Stimulated activated CD8-positive, alpha-beta memory T cell treated with anti-CD3 and anti-CD28 coated beads, Interleukin-7, amount 100 ng/mL, for 1 hour (primary cell): ENCODE measurements at places on chromosomes 2 and 18.

GRCh38 chr2:167761465-167762136 is 485.8 kb downstream of the STK39 start:
- no peak for DNase-seq

GRCh38 chr18:32730068-32730467 is 42.8 kb downstream of the KLHL14 start:
- DNase-seq: no peak

DNA sequence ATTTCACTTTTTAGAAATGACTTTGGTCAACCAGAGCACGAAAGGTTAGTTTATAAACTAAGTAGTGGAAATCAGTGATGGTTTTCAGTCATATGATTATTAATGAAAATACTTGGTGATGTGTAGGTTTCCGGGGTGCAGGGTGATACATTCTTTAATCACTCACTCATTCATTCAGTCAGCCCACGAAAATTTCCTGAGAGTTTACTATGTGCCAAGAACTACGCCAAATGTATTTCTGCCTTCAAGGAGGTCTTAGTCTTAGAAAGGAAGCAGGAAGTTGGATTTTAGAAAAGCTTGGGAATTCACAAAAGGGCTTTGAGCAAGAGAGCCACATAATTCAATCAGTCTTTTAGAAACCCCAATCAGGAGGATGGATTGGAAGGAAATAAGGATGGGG is 543.6 kb downstream of the PLCL1 start:
- no peak for DNase-seq

- no peak for DNase-seq
Observed at GRCh38 chr2:22787745-22788144, 597.2 kb upstream of the KLHL29 start.

GRCh38 chr18:33440060-33441043 is at the start of gene CCDC178:
CCDC178 (minus strand) TSS chr18:33440721; CDS start chr18:33412088, 28,633 bp downstream.
- DNase-seq: no peak

GRCh38 chr2:238989484-238989883 is 141.6 kb downstream of the TWIST2 start:
- no peak for DNase-seq

- DNase-seq: peak; percentile 35
Observed at GRCh38 chr2:121076885-121077549, 208.0 kb downstream of the TFCP2L1 start.

DNA sequence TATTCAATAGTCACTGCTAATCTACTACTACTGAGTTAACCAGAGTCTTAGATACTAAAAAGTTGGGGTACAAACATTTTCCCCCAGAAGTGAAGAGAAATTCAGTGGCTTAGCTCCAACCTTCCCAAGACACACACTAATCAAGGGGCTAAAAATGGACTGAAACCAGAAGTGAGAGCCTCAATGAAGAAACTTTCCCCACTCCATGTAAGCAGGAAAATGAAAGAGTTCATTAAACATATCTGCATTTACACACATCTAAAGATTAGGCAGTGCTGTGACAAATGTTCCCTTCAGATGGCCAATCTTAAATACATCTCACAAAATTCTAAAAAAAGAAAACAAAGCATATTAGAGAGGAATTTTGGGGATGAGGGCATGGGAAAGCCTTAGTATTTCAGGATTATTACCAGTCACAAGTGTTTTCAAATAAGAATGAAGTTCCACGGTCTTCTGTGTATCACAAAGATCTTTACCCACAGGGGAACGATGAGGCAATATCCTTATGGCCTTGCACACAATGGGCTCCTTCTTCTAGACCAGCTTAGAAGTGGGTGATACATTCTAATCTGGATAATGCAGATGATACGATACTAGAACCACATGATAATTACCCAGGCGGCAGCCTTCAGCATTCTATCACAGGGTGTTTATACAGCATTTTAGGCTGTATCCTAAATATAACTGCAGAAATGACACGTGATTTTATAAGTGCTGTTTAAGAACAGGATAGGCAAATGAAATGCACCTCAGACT is 17.1 kb downstream of the ANKRD44 start:
- no peak for DNase-seq

DNA sequence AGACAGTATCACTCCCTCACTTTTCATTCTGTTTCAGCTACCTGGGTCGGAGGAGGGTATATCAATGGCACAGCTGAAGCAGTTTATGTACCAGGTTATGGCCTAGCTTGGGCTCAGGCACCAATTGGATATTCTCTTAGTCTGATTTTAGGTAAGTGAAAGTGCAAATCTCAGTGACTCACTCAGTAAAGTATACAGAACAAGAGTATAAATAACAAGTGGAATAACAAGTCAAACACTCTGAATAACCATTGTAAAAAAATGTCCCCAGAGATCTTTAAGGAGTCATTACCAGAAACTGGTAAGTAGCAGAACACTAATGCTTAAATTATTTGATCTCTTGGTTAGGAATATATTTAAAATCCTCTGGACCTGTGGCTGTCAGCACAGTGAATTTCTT is 5.7 kb downstream of the SLC5A7 start:
- DNase-seq: no peak

- no peak for DNase-seq
Observed at GRCh38 chr2:240685771-240686371, 3.2 kb upstream of the AQP12B start.

- DNase-seq: no peak
Observed at GRCh38 chr18:37560003-37560402, 5.6 kb downstream of the CELF4 start.

DNA sequence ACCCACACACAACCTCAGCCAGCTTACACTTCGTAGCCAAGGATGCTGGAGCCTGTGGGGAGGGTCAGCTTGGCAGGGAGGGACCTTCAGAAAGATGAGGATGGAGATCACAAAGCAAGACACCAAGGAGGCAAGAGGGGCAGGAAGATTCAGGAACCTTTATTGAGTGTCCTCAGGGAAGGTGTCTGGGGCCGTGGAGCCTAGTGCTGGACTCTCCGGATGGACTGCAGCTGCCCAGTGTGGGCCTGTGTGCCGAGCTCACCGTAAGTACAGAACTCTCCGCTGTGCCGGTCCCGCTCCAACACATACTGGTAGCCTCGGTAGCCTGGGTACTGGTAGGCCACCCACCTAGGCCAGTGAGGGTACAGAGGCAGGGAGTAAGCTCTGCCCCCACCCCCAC is 3.2 kb downstream of the CRYBA2 start:
- DNase-seq: no peak

- no peak for DNase-seq
Observed at GRCh38 chr2:173819852-173820251, 145.3 kb downstream of the SP3 start.

DNA sequence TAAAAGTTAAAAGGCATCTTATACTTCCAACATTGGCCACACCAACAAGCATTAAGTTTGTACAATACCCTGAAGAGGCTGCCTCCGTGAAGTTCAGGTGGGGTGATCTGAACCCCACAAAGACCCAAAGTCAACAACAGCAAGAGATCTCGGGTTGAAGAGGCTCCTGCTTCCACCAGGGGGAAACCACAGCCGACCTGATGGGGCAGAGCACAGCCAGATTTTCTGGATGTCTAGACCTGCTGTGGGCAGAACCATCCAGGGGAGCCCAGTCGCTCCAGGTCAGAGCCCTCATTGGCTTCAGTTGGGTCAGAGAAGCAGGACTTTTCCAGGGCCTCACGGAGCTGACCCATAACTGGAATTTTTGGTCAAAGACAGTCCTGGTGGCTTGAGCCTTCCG is 66.5 kb upstream of the ACKR3 start:
- DNase-seq: no peak

DNA sequence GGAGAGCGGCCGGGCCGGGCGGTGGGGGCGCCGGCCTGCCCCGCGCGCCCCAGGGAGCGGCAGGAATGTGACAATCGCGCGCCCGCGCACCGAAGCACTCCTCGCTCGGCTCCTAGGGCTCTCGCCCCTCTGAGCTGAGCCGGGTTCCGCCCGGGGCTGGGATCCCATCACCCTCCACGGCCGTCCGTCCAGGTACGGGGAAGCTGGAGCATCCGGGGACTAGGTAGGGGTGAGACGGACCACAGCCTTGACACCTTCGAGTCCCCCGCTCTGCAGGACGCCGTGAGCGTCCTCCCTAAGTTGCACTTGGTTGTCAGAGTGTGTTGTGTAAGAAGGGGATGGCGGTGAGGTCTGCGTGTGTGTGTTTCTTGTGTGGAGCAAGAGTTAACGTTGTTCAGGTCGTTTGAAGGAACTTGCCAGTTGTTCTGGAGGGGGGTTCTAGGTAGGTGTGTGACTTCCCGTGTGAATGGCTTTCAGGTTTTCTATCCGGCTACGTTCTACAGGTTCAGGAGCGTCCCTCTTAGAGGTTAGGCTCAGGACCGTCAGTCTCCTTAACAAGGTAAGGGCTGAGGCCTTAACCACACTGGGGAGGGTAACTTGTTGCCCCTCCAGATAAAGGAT is 393 bp downstream of the IL1R1 start:
- DNase-seq: no peak

- DNase-seq: peak; percentile 2
Observed at GRCh38 chr2:28507796-28508764, 12.2 kb downstream of the PLB1 start.

DNA sequence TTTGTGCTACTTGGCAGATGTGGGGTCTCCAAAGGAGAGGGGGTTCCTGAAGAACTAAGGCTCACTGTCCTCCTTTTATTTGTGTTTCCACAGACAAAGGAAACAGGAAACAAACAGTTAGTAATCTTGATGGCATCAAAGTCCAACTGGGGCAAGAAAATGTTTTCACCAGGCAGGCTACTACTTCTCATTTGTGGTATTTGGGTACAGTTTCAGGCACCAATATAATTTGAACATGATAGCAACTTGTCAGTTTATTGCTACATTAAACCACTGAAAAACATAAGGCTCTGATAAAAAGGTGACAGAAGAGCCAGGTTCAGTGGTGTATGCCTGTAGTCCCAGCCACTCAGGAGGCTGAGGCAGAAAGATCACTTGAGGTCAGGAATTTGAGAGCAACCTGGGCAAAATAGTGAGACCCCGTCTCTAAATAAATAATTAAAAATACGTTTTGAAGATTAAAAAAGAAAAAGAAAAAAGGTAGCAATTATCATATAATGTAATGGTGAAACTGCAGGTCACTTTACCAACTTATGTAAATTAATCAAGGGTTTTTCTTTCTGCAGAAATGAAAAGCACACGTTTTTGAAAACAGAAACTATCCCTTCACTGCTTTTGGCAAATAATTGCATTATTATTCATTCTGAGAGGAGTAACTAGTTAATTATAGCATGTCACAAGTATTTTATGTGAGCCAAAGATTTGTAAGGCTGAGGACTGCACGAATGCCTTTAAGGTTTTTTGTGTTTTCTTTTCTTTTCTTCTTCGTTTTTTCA is 157.5 kb upstream of the CAVIN2 start:
- DNase-seq: no peak

GRCh38 chr18:74796841-74797576 is 199.3 kb downstream of the ZNF407 start:
- no peak for DNase-seq

- no peak for DNase-seq
Observed at GRCh38 chr18:52499016-52499415, 159.0 kb downstream of the DCC start.

- no peak for DNase-seq
Observed at GRCh38 chr18:23920054-23920453, 94.5 kb upstream of the TTC39C start.

- DNase-seq: no peak
Observed at GRCh38 chr2:236078297-236079255, 89.6 kb downstream of the GBX2 start.

GRCh38 chr18:36519358-36519757 is 221.8 kb downstream of the FHOD3 start:
- no peak for DNase-seq

- no peak for DNase-seq
Observed at GRCh38 chr2:187338679-187339121, 109.4 kb downstream of the CALCRL start.

GRCh38 chr18:46386788-46387187 is 270.2 kb downstream of the LOXHD1 start:
- DNase-seq: no peak

DNA sequence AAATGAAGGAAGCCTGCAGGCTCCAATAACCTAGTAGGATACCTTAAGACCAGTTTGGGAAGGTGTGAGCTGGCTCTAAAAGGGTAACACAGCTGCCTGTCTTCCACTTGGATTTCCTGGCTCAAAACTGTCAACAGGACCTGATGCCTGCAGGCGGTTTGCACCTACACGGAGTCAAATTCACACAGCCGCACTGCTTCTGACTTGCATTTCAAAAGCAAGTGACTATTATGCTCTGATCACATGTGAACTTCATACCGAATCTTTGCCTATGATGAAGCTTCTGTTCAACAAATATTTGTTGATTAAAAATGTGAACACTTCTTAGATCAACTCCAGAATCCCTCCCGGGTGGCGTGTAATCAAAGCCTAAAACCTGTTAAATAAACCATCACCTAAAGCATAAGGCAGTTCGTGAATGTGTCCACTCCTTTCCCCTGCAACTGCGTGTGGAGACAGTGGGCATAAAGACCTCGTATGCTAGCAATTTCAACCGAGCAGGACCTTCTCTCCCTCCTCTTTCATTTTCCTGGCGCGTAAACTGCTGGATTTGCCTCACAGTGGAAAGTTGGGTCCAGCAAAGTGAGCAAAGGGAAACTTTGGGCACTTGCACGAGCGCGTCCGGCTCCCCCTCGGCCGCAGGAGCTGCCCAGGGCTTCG is 784 bp downstream of the CRACDL start:
- DNase-seq: no peak

GRCh38 chr2:163735685-163736432 is at the start of gene FIGN:
FIGN (minus strand) TSS chr2:163736008; CDS start chr2:163734927, 1,081 bp downstream.
- DNase-seq: no peak

- DNase-seq: no peak
Observed at GRCh38 chr18:60667016-60667415, 294.4 kb upstream of the MC4R start.

- DNase-seq: no peak
Observed at GRCh38 chr2:121541495-121541894, 10.8 kb downstream of the RNU4ATAC start.

- no peak for DNase-seq
Observed at GRCh38 chr2:223477318-223477717, 124.8 kb downstream of the SCG2 start.

DNA sequence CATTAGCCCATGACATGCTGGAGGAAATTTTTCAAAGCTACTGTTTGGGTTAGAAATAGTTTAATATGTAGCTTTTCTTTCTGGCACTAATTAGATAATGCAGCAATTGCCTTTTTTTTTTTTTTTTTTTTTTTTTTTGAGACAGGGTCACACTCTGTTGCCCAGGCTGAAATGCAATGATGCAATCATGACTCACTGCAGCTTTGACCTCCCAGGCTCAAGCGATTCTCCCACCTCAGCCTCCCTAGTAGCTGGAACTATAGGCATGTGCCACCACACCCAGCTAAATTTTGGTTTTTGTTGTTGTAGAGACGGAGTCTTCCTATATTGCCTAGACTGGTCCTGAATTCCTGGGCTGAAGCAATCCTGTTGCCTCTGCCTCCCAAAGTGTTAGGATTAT is 136.2 kb downstream of the SP100 start:
- DNase-seq: no peak

GRCh38 chr2:100010606-100011005 is 131.8 kb downstream of the AFF3 start:
- no peak for DNase-seq

- no peak for DNase-seq
Observed at GRCh38 chr2:120052597-120052996, 39.7 kb downstream of the EPB41L5 start.

GRCh38 chr2:240131296-240131695 is 4.8 kb downstream of the COPS9 start:
- DNase-seq: no peak

- no peak for DNase-seq
Observed at GRCh38 chr2:189613650-189614420, 33.2 kb upstream of the SLC40A1 start.
